ENCODE measurements at places on chromosomes 13 and 19.

- DNase-seq, result peak; percentile 36
These were observed 397.4 kb downstream of the FOXO1 start for GRCh38 chr13:40269086-40269485.

- DNase-seq, result no peak
These were observed 158.8 kb downstream of the NHLRC3 start for GRCh38 chr13:39196965-39197646.

DNA sequence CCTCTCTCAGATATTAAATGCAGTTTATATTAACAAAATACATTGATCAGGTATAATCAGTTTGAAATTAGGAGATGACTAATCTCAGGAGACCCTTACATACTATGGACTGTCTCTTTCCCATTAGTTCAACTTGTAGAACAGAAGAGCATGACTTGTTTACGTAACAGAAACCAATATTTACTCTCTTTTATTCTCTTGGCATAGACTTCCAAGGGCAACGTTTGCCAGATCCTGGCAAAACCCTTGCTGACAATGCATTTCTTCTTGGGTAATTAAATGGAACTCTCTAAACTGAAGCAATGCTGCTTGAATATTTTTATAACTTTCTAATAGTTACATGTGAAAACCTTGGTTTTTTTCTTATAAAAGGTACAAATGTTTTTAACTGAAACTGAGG is 68.3 kb upstream of the MYO16 start:
- DNase-seq, result no peak

DNA sequence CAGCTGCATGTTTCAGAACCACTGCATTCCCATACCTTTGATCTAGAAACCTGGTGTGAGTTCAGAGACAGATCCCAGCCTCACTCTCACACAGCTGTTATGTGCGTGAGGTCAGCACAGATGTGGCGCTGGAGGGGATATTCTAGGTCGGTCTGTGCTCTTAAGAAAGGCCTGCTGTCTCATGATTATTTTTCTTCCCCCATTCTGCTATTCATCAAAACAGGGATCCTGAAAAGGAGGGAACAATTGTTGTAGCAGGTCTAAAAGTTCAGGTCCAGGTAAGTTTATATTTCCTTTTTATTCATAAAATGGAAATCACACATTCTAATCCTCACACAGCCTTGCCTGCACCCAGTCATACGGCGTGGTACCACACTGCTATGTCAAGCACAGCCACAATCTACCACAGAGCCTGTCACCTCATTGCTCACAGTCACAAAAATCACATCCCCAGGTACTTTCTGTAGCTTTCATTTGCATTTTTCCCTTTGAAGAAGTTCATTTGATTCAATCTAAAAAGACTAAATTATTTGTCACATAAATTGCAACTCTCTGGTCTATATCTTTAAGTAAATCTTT is 867 bp downstream of the ZNF546 start:
- no peak for DNase-seq

GRCh38 chr19:48513289-48514122 is 1.9 kb upstream of the LMTK3 start:
- DNase-seq, result no peak

DNA sequence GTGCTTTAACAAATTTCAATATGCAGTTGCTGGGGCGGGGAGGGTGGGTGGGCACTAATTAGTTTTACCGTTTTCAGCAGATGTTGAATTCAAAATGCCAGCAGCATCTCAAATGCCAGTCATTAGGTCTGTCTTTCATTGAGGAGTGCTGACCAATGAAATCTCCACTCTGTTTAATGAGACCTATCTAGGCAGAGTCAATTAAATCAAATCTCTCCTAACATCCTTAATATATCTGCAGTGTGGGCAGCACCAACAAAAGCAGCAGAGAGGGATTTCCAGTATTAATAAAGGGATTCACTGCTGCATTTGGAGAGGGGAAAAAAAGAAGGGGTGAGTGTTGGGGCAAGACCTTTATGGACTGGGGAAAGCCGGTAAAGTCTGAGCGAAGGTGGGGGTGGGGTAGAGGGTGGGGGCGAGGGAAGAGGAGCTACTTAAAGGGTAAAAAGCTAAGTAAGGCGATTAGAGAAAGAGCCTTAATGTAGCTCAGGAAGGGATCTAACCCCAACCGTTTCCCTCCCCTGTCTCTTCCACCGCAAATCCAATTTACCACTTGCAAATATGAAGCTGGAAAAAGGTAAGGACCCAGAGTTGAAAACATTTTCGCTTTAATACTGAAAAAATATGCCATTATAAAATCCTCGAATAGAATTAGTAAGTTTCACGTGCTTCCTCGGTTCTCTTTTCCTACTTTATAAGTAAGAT is 4.5 kb downstream of the SLITRK1 start:
- DNase-seq, result no peak

GRCh38 chr13:110746438-110746837 is 32.9 kb downstream of the ING1 start:
- DNase-seq, result no peak

- DNase-seq, result no peak
These were observed 9.9 kb upstream of the PRODH2 start for GRCh38 chr19:35822579-35822978.

GRCh38 chr13:91359631-91360030 is 12.1 kb downstream of the MIR17HG start:
- DNase-seq, result no peak

DNA sequence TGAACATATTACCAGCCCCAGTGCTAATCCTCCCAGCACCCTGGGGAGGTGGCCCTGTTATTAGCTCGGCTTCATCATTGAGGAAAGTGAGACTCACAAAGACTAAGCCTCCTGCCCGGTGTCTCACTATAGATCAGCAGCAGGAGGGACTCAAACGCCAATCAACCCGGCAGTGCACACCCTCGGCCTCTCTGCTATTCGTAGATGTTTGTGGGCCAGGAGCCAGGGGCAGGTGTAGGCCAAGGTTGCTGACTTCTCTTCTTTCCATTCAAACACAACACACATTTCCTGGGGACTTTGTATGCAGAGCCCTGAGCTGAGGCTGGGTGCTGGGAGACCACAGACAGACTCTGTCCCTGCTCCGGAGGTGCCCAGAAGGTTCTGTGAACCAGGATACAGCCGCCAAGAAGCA is 9.4 kb upstream of the SBK3 start:
- DNase-seq, result no peak

DNA sequence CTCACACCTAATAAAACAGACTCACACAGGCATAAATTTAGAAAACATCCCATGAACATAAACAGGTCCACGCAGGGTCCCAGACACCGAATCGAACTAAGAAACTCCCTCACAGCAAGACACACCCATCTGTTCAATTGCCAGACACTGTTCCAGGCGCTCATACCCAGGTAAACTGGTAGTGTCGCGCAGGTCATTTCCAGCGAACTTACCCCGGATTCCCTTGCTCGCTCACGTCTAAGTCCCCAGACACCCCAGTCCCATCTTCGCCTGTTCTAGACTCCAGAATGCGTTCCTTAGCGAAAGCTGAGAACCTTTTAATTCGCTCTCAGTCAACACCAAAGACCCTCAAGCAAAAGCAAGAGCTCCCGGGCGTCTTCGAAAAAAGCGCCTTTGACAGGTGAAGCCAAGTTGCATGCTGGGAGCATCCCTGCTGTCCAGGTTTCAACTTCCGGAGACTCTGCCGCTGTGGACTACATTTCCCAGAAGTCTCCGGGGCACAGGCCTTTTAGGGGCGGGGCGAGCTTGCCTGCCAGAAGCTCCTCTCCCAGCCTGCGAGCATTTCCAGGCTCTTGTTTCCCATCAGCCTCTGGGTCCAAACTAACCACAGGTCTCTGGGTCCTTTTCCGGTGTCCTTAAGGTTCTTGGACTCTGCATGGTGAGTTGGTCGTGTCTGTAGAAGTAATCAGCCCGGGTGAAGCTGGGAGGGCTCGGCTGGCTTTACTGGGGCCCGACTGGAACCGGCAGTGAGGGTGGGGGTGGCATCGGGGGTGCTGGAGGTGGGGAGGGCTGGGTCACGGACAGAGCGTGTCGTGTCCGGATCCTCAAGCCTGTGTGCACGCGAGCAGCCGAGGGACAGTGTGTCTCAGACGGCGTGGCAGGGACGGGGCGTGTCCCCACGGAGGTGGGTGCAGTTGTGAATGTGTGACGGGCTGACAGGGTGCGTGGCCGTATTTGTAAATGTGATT is at the start of gene ZNF283:
Gene ZNF283 (plus strand): TSS at position 535 of the 968 bp plus-strand sequence. CDS start 6,184 bp downstream, outside the sequence.
- peak; percentile 91 for DNase-seq

- no peak for DNase-seq
These were observed 62.5 kb downstream of the TUBGCP3 start for GRCh38 chr13:112525356-112525945.

DNA sequence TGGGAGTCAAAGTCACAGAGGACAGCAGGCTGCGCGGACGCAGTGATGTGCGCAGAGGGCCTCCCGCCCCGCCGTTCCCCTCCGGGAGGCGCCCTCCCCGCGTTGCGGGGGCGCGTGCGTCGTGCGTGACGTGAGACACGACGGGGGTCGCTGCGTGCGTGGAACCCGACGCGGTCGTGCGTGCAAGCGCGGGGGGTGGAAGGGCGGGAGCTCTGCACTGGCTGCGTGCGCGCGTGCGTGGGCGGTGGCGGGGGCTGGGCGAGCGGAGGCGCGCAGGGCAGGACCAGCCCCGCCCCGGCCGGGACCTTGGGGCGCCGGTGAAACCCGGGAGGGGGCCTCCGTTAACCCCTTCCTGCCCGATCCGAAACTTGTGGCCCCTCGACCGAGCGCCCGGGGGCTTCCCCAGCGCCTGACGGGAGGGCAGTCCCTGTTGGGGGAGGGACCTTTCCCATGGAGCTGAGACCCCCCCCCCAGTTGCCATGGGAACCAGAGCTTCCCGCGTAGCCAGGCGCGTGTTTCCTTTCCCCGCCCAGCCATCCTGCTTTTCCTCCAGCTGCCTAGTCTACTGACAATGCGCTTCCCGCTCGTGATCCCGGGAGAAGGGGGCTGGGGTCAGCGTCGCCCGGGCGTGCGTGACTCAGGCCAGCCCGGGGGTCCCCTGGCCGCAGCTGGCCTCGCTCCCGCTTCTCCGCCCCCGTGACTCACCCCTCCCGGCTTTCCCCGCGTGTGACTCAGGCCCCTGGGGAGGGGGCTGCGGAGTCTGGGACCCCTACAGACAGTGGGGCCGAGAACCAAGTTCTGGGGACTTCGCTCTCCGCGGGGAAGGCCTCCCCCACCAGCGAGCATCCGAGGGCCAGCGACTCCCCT is 7.3 kb upstream of the HOOK2 start:
- peak; percentile 92 for DNase-seq

- DNase-seq, result peak; percentile 44
These were observed 88.5 kb downstream of the LRCH1 start for GRCh38 chr13:46641274-46642081.

DNA sequence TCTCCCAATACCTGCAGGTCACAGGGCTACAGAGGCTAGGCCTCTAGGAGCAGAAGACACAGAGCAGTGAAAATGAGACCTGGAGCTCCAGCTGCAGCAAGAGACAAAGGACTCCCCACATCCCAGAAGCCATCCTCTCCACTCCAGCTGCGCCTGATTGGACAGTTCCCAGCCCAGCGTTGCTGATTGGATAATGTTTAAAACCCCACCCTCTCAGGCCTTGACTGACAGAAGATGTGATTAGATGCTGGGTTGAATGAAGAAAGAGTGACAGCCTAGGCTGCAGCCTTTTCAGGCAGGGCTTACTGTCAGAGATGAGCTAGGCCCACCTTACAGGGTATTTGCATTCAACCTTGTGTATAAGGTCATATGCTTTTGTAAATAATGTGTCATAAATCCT is 59.4 kb downstream of the ZNF708 start:
- no peak for DNase-seq

DNA sequence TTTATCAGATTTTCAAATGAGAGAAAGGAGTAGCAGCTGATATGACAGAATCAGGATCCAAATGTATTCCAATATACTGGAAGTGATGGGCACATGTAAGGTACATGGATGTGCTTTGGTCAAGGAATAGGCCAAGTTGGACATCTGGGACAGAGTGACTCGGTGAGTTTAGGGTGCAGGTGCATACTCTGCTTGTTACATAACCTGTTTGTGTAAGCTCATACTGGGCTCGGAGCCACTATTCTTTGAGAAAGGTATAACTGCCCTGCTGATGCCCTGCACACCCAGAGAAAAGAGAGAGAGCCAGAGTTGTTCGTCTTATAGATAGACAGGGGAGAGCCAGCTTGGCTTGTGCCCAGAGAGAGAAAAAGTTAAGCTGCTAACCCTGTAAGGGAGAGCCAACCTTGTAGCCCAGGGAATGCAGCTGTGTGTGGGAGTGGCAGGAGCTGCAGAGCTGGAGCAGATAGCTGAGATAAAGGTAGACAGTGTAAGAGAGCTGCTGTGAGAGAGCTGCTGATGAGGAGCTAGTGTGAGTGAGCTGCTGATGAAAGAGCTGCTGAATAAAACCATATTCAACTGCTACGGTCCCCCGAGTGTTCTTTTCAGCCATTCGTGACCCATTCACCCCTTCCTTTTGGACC is 40.7 kb upstream of the N4BP2L1 start:
- no peak for DNase-seq

DNA sequence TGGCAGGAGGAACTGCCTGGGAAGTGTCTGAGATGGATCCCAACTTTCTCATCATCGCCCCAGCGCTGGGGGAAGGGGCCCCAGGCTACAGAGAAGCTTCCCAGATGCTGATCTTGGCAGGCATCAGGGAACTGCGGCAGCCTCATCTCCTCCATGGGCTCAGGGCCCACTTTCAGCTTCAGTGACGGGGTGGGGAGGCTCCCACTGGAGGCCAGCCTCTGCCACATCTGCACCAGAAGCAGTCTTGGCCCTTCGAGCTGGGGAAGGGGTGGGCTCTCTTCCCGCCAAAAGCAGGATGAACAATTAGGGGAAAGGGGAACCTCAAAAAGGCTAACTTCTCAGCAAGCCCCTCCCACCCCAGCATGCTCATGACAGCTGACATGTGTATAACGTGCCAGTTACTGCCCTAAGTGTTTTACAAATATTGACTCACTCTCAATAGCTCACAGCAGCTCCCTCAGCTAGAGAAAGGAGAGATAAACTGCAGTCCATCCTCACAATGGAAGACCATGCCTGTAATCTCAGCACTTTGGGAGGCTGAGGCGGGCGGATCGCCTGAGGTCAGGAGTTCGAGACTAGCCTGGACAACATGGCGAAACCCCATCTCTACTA is 7.1 kb upstream of the S1PR2 start:
- peak; percentile 79 for DNase-seq

DNA sequence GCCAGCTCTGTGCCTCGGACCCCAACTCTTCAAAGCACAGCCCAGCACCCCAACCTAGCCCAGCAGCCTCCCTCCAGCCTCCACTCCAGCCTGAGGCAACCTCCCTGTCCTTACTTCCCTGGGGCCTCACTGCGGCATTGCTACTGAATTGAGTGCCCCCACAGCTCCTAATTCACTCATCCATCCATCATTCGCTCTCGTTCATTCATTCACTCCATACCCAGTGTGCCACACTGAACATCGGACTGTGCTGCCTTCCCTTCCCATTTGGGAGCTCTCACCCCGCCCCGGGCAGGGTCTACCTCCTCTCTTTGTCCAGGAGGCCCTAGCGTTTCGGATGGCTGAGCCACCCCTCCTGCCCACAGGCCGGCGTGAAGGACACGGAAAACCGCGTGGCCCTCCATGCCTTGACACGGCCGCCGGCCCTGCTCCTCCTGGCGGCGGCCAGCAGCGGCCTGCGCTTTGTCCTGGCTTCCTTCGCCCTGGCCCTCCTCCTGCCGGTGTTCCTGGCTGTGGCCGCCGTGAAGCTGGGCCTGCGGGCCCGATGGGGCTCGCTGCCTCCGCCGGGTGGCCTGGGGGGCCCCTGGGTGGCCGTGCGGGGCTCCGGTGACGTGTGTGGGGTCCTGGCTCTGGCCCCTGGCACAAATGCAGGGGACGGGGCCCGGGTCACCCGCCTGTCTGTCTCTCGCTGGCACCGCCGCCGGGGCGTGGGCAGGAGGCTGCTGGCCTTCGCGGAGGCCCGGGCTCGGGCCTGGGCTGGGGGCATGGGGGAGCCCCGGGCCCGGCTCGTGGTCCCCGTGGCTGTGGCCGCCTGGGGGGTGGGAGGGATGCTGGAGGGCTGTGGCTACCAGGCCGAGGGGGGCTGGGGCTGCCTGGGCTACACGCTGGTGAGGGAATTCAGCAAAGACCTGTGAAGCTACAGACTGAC is 1.3 kb downstream of the NAT14 start:
- no peak for DNase-seq

Data from left ventricle myocardium inferior (tissue), 1 donor.